Renal cortex interstitium (tissue), 15 donors: ENCODE measurements at places on chromosomes 16 and 17. TPM values are rescaled to one million over a fixed set of nuclear protein-coding genes. Genes with fewer than 3 reads are reported as not detected.

The OGFOD1 gene
- 40.9 TPM for polyA plus RNA-seq

The JPH3 gene
- 1.0 TPM for polyA plus RNA-seq

The AIPL1 gene
- polyA plus RNA-seq = not detected

The SALL1 gene
- polyA plus RNA-seq = 123 TPM
